ENCODE measurements at places on chromosomes 1 and 21.

- no peak for DNase-seq
These were observed 111.2 kb upstream of the KIF26B start for GRCh38 chr1:245043611-245043940.

- no peak for DNase-seq
These were observed 20.0 kb downstream of the CDC73 start for GRCh38 chr1:193141804-193142203.

DNA sequence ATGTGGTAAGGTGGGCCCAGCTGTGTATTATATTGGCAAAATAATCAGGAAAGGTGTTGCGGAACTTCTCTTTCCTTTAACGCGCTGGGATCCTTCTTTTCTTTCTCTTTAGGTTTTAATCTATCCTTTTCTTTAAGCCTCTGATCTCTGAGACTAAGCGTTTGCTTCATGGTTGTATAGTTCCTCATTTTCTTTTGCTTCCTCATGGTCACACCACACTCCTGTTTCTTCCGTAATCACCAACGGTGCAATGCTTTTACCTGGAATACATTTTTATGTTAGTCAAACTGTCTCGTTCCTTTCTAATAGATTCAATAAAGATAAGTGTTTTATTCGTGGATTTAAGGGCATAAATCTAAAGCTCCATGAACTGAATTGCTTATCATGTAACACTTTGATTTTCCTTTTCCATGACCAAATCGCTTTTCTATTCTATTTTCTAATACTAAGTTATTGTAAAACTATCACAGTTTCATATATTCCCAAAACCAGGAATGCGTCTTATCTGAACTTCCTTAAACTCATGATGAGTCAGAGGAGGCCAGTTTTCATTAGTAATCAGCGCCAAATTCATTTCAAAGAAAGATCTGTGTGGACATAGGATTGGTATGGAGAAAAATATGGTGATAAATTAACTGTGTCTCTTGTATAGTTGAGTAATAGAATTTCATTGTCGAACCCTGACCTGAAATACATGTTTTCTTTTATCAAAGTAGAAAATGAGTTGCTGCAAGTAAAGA is 12.2 kb downstream of the SDCCAG8 start:
- DNase-seq = no peak

- no peak for DNase-seq
These were observed 145.0 kb upstream of the DUSP10 start for GRCh38 chr1:221886743-221887414.

DNA sequence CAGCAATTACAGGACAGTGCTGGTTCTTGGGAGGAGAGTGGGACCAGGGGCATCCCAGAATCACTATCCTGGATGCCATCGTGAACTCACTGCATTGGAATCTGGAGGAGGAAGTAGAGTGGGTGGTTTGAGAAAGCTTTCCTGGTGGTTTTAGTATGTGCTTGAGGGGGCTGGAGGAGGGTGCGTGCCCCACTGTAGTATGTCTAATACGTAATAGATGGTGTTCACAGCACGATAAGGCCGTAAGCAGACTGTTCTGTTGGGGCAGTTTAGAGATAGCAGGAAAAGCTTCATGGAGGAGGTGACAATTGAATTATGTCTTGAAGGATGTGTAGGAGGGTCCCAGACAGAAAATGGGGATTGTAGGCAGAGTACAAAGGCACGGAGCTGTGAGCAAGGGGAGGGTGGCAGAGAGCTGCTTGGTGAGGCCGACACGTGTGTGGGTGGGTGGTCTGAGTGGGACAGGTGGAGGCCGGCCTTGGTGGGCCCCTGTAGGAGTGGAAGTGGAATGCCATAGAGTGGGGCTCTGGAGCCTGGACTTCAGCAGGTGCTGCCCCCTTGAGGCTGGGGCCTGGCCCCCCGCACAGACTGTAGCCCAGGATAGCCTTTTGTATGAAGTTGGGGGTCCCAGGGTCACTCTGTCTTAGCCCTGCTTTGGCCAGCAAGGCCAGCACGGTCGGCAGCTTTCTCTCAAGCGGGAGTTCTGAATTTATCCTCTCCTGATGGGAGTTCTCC is 37.0 kb downstream of the IL6R start:
- DNase-seq = no peak

DNA sequence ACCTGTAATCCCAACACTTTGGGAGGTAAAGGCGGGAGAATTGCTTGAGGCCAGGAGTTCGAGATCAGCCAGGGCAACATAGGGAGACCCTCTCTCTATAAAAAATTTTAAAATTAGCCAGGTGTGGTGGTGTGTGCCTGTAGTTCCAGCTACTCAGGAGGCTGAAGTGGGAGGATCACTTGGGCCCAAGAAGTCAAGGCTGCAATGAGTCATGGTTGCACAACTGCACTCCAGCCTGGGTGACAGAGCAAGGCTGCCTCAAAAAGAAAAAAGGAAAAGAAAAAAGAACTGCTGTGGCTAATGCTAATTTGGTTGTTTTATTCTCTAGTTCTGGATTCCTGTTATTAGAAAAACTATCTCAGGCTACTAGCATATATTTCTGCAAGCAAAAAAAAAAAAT is 29.8 kb downstream of the DBT start:
- DNase-seq = no peak

DNA sequence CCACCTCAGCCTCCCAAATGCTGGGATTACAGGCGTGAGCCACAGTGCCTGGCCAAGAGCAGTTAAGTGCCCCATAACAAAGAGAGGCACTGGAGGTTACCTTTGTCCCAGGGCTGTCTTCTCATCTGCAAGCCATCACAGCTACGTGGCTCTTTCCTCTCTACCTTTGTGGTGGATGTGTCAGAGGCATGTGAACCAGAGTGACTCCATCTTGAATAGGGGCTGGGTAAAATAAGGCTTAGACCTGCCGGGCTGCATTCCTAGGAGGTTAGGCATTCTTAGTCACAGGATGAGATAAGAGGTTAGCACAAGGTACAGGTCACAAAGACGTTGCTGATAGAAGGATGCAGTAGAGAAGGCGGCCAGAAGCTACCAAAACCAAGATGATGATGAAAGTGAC is 59.4 kb upstream of the POU2F1 start:
- DNase-seq = no peak

DNA sequence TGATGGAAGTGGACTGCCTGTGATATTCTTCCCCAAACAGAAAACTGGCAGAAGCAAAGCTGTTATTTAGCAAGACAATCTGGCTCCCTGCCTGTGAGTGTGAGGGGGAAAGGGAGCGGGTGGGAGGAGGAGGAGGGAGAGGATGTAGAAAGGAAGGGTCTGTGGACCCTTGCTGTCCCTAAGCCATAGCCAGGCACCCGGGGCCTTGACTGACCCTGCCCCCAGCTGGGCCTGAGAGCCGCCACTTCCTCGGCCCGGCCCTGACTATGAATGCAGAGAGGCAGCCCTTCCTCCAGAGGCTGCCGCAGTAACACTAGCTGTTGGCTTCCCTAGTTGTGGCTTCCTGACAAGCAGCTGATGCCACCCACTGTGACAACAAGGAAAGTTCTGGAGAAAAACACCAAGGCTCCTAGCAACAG is 13.9 kb downstream of the PLA2G2F start:
- DNase-seq = no peak

GRCh38 chr1:95369985-95370690 is 136.1 kb downstream of the RWDD3 start:
- DNase-seq = no peak
